Activated naive CD8-positive, alpha-beta T cell treated with anti-CD3 and anti-CD28 coated beads, Interleukin-2, amount 50 U/mL, for 24 hours (primary cell): ENCODE measurements at places on chromosomes 7 and 10.

DNA sequence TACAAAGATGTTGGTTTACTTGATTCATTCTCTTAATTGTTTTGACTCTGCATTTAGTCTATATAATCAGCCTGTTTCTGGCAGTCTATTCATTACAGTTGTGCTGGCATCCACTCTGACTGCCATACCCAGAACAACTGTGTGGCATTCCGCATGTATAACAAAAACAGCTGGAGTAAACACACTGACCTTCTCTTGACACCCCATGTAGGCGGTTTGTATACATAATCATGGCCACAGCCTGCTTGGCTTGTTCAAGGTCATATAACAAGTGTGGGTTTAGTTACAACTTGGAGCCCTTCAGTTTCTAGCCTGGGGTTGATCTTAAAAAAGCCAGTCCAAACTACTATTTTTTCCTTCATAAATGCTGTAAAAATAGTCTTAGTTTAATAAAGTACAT is 70.9 kb downstream of the MBL2 start:
- no peak overlapping the region for H3K27ac ChIP-seq
- H3K4me3 ChIP-seq, result no peak overlapping the region
- H3K27me3 ChIP-seq, result no peaks in the 10 kb centered on the region
- H3K4me1 ChIP-seq, result no peaks in the 10 kb centered on the region
- H3K36me3 ChIP-seq, result no peaks in the 10 kb centered on the region

GRCh38 chr7:107982918-107983389 is 20.0 kb downstream of the LAMB1 start:
- H3K27me3 ChIP-seq, result peaks cover 8% of the 10 kb centered on the region
- no peak overlapping the region for H3K4me3 ChIP-seq
- no peaks in the 10 kb centered on the region for H3K36me3 ChIP-seq

GRCh38 chr7:154505362-154505761 is 453.2 kb downstream of the DPP6 start:
- H3K36me3 ChIP-seq, result no peaks in the 10 kb centered on the region
- no peak for DNase-seq
- no peaks in the 10 kb centered on the region for H3K4me1 ChIP-seq
- H3K4me3 ChIP-seq, result no peak overlapping the region
- H3K27ac ChIP-seq, result no peak overlapping the region

- DNase-seq, result no peak
- H3K27ac ChIP-seq, result no peak overlapping the region
- H3K4me3 ChIP-seq, result no peak overlapping the region
- H3K4me1 ChIP-seq, result no peaks in the 10 kb centered on the region
- no peaks in the 10 kb centered on the region for H3K36me3 ChIP-seq
- no peaks in the 10 kb centered on the region for H3K27me3 ChIP-seq
Measured at GRCh38 chr7:50618281-50618680, 53.1 kb upstream of the DDC start.

- H3K27ac ChIP-seq, result no peak overlapping the region
- DNase-seq, result no peak
- no peaks in the 10 kb centered on the region for H3K36me3 ChIP-seq
- no peaks in the 10 kb centered on the region for H3K27me3 ChIP-seq
Measured at GRCh38 chr10:77461636-77462296, 175.8 kb downstream of the KCNMA1 start.

GRCh38 chr7:147670759-147671158 is 919.8 kb upstream of the C7orf33 start:
- H3K36me3 ChIP-seq, result no peaks in the 10 kb centered on the region
- DNase-seq, result no peak
- H3K4me3 ChIP-seq, result no peak overlapping the region

DNA sequence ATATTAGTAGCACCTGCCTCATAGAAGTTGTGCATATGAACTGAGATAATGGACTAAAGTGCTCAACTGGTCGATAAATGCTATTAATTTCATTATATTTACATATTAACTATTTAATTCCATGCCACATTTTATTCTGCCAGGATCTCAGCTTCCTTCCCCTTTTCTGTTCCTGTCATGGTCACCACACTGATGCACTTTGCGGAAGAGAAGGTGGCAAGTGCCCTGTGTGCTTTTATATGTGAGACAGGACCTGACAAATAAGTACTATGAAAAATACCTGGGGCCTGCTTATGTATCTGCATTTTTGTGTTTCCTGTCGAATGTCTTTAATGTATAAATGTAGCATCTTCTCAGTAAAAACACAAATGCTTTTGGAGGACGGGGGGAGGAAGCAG is 12.2 kb downstream of the ATP6V0E2 start:
- DNase-seq, result no peak
- H3K4me1 ChIP-seq, result peaks cover 11% of the 10 kb centered on the region
- no peak overlapping the region for H3K27ac ChIP-seq
- H3K27me3 ChIP-seq, result no peaks in the 10 kb centered on the region
- no peak overlapping the region for H3K4me3 ChIP-seq
